ENCODE measurements at places on chromosomes 2 and 18.

- no peak for DNase-seq
Measured at GRCh38 chr2:59540864-59541263, 1012.6 kb downstream of the BCL11A start.

DNA sequence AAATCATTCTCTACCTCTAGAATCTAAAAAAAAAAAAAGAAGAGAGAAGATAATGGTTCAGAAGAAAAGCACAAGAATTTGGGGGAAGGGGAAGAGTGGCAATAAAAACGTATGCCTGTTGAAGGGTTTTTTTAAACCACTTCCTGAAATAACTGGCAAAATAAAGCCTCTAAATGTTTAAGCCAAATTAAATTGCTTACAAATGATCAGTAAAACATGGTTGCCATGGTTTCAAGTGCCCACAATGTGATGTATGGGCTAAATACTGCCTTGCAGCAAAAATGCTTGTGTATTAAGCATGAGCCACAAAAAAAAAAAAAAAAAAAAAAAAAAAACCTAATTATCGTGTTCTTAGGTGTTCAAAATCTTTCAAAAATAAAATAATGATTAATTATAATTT is 60.8 kb downstream of the RBM43 start:
- DNase-seq, result no peak

- DNase-seq, result no peak
Measured at GRCh38 chr18:75257605-75258004, 47.0 kb downstream of the TSHZ1 start.

GRCh38 chr2:106572541-106573450 is 85.6 kb downstream of the CD8B2 start:
- DNase-seq, result no peak

GRCh38 chr2:54652540-54652939 is 70.9 kb upstream of the EML6 start:
- DNase-seq, result no peak

GRCh38 chr2:225137971-225138370 is 95.7 kb upstream of the DOCK10 start:
- peak; percentile 17 for DNase-seq

- peak; percentile 7 for DNase-seq
Measured at GRCh38 chr18:75041586-75041985, 167.4 kb downstream of the PTGR3 start.

GRCh38 chr2:85584354-85584856 is at the start of gene VAMP5:
TSS of gene VAMP5 (plus strand) at chr2:85584431. CDS start at chr2:85584491, 60 bp downstream.
- peak; percentile 26 for DNase-seq

DNA sequence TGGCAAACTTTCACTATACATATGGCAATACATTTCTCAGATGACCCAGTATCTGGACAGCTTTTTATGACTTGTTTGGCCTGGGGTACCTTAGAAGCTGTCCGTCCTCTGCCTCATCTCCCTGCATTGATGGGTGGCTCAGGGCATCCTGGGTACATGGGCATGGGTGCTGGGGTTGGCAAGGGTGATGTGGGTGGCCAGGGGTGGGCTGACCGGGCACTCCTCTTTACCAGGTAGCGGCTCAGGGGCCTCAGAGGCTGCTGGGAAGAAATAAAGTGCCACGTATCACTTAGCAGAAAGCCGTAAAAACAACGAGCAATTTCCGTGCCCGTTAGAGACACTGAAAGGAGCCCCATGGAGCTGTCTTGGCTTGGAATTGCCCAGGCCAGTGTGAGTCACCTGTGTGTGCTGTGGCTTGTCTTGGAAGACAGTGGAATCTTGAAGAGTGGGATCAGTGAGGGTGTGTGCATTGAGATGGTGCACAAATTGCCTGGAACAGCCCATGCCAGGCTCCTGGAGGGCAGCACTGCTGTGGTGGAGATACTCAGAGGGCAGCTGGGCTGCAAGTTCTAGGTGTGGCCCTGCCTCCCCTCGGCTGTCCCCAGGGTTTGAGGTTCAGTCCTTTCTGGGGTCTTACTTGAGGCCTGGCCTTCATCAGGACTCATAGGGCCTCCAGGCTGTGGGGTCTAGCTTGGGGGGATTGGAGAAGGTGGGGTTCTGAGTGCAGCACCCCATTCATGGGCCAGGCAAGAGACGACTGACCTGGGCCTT is 88.8 kb downstream of the FHOD3 start:
- no peak for DNase-seq

GRCh38 chr2:75403991-75404428 is 156.7 kb downstream of the EVA1A start:
- peak; percentile 42 for DNase-seq

DNA sequence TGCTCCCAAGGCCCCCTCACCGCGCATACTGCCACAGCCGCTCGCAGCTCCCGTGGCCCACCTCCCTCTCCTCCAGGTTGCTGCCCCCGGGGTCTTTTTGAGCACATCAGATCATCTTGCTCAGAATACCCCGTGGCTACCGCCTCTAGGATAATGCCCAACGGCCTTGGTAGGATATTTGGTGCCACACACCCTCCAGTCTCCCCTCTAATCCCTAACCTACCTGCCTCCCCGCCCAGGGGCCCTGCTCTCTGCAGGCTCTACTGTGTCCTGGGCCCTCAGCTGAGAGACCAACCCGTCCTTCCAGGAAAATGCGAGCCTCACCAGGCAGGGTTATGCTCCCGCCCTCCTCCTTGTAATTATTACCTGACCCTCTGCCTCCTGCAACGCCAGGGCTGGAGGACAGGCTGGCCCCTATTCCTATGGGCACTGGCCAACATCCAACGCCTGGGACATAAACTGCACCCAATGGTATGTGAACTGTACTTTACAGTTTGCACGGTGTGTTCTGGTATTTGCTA is 1.5 kb upstream of the MTCL1 start:
- no peak for DNase-seq

Measured in fibroblast of gingiva (primary cell).